MM.1S (cell line): ENCODE measurements at places on chromosomes 3 and 15.
A peak's percentile ranks its signal among the peaks of the same experiment; 100 is the strongest.

DNA sequence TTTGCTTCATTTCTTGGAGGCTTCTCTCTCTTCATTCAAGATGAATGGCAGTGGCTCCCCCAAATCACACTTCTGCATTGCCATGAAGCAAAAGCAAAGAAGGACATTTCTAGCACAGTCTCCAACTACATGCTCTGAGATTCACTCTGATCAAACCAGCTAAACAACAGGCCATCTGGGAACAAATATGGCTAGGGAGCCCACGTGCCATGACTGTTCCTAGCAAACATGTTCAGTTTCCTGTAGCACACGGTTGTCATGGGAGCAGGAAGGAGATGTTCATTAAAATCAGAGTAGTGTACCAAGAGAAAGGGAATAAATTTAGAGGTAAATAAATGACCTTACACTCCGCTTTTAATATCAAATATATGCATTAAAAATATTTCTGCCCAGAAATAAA is 327.3 kb downstream of the GBE1 start:
- no peak for DNase-seq

DNA sequence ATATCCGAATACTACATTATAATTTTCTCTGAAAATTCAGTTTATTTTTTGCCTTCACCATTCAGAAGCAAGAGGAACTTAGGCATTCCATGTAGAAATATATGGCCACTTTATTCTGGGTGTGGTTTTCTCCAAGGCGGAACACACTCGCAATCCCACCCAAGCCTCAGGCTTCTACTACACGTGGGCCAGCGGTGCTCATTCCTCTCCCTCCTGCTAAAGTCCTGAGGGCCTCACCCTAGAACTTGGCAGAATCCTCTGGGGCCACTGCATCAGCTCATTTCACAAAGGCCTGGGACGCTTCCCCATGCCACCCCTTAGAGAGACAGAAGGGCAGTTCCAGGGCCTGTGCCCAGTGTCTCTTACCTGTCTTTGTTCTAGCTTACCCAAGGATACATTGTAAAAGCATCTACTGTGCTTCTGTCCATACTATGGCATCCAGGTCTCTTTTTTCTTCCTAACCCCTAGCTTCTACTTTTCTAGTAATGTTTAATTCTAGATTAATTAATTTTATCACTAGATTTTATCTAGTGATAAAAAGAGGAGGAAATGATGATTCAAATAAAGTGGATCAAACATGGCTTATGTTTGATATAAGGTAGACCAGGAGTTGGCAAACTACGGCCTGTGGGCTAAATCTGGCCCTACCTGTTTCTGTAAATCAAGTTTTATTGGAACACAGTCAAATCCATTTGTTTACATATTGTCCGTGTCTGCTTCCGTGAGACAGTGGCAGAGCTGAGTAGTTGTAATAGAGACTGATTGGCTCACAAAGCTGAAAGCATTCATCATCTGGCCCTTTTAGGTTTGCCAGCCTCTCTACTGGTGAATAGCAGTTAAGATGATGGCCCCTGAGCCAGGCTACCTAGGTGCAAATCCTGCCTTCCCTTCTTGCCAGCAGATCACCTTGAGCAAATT is 29.8 kb downstream of the LARS2 start:
- DNase-seq: no peak

DNA sequence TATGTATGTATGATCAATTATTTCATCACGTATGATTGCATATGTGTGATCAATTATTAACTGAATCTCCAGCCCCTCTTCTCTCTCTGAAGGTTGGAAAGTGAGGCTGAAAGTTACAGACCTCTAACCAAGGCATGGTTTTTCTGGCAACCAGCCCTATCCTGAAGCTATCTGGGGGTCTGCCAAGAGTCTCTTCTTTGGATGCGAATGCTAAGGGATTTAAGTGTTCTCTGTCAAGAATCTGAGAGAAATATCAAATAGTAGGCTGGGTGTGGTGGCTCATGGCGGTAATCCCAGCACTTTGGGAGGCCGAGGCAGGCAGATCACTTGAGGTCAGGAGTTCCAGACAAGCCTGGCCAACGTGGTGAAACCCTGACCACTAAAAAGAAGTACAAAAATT is 8.1 kb downstream of the NKTR start:
- no peak for DNase-seq

DNA sequence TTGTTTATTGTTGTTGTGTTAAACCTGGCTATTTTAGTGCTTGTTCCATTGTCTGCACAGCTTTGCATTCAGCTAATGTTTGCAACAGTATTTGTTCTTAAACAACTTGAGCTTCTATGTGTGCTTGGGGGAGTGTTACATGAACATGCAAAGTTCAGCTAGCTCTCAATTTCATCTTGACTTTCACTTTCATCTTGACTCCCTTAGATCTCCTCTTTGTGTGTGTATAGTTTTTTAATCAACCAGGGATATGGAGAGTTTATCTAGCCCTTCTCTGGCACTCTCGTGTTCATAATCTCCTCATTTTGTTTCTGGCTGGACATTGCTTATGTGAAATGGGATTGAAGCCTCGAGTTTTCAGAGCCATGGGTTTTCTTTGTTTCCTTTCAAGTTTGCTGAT is 212.4 kb upstream of the ZBTB20 start:
- DNase-seq: peak; percentile 36

DNA sequence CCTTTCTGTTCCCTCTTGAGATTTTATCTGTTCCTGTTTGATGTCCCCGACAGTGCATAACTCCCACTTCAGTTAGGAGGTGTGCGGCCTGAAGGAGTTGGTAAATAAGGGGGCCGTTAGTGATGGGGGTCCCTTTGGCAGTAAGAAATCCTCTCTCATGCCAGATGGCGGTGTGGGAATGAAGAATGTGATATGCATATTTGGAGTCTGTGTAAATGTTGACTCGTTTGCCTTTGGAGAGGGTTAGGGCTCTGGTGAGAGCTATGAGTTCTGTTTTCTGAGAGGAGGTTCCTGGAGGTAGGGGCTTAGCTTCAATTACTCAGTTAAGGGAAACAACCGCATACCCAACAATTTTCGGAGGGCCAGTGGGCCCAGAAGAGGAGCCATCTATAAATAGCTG is 38.8 kb upstream of the RNF7 start:
- no peak for DNase-seq

DNA sequence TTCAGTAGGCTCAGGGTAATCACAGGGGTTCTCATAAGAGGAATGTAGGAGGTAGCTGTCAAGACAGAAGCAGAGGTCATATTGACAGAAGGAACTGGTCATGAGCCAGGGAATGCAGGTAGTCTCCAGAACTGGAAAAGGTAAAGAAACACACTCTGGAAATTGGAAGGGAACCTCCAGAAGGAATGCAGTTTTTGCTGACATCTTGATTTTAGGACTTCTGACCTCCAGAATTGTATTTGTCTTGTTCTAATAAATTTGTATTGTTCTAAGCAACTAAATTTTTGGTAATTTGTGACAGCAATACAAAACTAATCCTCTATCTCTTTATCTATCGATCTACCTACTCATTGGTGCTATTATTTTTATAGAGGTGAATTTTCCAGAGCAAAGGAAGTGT is 49.2 kb downstream of the OTOL1 start:
- no peak for DNase-seq

DNA sequence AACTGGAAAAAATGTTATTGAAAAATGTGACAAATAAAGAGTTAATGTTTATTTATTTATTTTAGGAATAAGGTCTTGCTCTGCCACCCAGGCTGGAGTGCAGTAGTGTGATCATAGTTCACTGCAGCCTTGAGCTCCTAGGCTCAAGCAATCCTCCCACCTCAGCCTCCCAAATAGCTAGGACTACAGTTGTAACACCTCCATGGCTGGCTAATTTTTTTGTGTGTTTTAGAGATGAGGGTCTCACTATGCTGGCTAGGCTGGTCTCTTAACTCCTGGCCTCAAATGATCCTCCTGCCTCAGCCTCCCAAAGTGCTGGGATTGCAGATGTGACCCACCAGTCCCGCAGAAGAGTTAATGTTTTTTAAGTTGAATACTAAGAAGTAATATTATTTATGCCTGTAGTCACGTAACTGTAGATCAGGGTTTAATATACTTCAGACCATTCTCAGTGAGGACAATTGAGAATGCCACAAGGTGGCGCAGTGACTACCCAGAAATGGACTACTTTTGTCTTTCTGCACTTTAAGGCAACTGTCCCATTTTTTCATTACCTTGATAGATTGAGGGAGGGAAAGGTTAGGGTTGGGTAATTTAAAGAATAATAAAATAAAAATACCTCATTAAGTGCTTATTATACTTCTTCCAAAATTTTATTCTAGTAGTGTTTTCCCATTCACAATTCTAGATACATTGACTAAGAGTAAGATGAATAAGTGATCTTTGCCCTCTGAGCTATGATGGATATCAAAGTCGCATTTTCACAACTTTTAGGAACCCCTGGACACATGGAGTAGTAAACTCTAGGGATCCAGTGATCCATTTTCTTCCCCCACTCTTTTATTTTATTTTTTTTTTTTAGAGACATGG is 6.0 kb downstream of the MUC13 start:
- peak; percentile 66 for DNase-seq

DNA sequence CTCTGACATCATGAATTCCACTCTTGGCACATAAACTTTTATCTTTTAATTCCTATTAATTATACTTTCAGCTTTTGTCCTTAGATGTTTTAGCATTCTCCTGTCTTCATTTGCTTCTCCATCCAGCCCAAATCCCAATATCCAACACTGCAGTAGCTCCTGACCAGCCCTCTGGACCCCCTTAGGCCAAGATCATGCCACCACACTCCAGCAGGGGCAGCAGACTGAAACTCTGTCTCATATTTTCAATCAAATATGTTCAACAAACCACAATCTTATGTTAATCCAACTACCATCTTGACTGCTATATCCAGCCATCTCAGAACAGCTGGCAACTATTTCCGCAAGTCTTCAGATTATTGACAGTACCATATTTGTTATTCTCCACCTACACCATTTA is 315.8 kb upstream of the ROBO2 start:
- DNase-seq: no peak

DNA sequence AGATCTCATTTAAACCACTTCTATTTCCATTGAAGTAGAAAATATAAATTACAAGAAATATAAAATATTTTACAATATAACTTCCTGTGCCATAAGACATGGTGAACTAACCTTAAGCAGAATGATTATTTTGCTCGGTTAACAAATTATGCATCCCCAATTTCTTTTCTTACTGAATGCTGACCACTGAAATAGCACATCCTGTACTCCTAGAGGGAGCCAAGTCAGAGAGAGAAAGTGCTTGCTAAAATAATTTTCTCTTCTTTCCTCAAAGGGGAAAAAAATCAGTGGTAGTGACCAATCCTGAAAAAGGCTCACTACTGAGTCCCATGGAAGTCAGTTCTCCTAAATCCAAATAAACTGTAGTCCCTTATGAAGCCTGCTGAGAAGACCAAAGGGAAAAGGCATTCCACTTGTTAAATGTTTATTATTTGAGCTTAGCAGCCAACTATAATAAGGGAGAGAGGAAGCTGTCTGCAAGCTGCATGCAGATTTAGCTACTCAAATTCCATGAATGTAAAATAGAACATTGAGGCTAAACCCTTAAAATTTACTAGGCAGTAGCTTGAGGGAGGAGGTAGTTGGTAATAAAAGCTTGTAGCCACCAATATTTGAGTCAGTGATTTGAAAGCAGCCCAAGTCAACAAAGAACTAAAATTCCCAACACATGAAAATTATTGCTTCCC is 33.1 kb downstream of the CEP152 start:
- no peak for DNase-seq

DNA sequence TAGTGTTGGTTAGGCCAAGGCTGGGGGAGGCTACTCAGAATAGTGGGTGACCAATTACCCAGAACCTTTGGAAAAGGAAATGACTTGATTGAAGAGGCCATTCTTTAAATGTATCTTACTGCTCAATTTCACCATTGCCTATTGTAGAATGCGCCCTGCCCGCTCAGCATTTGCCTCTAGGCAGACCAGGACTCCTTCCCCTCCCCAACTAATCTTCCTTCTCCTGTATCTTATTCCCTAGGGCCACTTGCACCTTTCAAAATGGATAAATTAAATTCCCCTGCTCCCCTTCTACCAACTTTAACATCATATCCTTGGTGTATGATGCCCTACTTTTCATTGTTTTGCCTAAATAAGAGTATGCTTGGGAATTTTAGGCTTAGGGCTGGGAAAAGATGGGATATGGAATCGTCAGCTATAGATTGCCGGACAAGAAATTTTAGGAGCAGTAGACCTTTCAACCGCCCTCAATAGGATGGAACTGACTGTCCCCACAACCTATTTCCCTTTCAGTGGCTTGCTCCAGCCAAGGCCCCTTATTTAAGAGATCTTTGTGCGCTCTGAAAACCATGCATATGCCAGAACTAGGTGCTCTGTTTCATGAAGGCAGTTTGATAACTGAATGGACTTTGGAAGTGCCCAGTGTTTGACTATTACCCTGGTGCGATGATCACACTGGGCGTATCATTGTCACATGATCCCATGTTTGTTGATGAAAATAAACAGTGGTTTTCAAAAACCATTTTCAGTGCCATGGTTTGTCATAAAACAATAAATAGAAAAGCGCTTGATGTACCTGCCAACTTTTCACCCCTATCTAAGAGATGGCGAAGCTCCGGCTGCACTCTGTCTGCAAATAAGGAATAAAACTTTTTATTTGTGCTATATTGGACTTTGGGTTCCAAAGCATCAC is 74.3 kb upstream of the TSEN2 start:
- DNase-seq: no peak

- DNase-seq: no peak
Observed at GRCh38 chr3:165669504-165669903, 167.7 kb downstream of the BCHE start.

DNA sequence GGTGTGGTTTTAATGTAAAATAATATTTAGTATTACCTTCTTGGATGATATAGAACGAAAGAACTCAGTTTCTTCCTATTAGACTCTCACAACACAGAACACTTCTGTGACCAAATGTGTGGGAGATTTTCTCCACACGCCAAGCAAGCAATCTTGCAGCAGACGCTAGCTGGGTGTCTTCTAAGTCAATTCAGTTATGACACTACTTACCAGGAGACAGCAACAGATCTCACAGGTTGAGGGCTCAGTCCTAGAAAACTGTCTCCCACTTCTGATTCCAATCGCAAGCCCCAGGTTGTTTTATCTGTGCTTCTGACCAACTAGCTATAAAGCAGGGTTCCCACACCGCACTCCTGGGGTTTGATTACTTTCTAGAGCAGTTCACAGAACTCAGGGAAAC is 41.2 kb downstream of the HERC1 start:
- no peak for DNase-seq

GRCh38 chr15:20348291-20348899 is 193.2 kb downstream of the GOLGA6L6 start:
- DNase-seq: peak; percentile 5

GRCh38 chr15:30985081-30985531 is 6.3 kb downstream of the MTMR10 start:
- DNase-seq: no peak

- no peak for DNase-seq
Observed at GRCh38 chr3:10228248-10228950, 19.9 kb upstream of the TATDN2 start.

GRCh38 chr3:36714343-36715086 is 49.8 kb downstream of the DCLK3 start:
- DNase-seq: no peak

DNA sequence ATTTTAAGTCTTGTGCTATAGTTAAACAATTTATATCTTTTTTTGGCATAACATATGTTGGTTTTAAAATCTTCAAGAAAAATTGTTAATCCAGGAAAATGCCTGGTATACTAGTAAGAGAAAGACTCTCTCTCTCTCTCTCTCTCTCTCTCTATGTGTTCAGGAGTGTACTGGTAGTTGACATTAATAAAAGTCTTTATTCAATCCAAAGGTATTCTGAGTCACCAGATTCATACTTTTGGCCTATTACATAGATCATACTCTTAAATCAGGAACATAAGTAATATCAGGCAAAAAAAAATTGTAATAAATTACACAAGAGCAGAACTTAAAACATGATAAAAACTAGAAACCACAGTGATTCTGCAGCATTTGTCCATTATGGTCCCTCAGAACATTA is 70.2 kb downstream of the TFG start:
- DNase-seq: no peak
